COLO829 (cell line): ENCODE measurements at places on chromosomes 2 and 18.

GRCh38 chr2:144054911-144055310 lies 465.0 kb downstream of the ZEB2 start:
- DNase-seq, result no peak

- no peak for DNase-seq
These were observed 109.2 kb downstream of the THADA start for GRCh38 chr2:43486603-43487002.

- no peak for DNase-seq
These were observed 32.1 kb upstream of the KCNG2 start for GRCh38 chr18:79765491-79766245.

GRCh38 chr2:152200565-152201465 lies 25.3 kb upstream of the STAM2 start:
- peak; percentile 88 for DNase-seq

DNA sequence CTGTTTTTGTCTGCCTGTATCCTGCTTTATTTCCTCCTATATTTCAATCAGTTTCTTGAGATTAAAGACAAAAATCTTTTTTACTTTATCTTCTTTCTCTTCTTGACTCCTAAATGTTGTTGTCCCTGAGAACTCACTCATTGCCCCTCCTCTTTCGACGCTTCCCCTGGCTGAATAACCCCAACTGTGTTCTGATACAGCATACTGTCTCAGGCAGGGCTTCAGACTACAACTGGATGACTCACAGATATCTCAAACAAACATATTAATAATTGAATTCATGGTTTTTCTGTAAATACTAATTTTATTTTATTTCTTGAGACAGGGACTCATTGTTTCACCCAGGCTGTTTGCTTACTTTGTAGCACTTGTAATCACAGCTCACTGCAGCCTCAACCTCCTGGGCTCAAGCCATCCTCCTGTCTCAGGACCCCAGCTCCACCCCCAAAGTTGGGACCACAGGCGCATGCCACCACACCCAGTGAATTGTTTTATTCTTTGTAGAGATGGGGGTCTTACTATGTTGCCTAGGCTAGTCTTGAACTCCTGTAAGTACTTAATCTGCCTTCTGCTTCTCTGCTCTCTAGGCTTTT lies 9.4 kb downstream of the ITGAV start:
- peak; percentile 36 for DNase-seq

DNA sequence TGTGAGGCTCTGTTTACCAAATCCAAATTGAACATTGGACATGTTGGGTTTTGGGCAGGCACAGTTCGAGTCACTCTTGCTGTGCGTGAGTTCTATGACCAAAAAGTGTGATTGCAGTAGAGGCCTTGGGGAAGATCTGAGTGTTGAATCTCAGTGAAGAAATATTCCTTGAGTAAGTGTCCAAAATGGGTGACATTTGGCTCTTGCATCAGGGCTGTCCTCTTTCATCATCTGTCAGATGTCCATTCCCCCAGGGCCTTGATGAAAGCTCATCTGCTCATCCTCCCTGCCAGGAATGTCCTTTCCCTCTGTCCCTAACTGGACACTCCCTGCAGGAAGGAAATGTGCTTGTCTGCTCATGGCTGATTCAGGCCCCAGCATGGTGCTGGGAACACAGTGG lies 6.4 kb upstream of the SFTPB start:
- no peak for DNase-seq

- DNase-seq, result no peak
These were observed 866.6 kb downstream of the CPS1 start for GRCh38 chr2:211423018-211423417.

- DNase-seq, result no peak
These were observed 252.8 kb downstream of the LRP1B start for GRCh38 chr2:141878016-141878415.

DNA sequence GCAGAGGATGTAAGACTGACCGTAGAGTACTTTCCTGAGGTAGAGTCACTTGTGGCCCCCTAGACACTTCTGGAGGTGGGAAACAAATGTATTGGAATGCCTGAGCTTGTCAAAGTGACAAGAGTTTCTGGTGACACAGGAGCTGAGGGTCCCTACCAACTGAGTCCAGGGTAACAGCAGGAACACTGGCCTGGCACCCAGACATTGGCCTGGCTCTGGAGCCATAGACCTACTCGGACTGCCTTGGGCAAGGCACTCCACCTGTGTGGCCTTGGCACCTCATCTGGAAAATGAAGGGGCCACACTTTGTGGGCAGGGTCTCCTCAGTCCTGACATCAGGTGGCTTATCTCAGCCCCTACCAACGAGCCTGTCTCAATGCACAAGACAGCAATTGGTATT lies 398.2 kb upstream of the CELF4 start:
- no peak for DNase-seq

DNA sequence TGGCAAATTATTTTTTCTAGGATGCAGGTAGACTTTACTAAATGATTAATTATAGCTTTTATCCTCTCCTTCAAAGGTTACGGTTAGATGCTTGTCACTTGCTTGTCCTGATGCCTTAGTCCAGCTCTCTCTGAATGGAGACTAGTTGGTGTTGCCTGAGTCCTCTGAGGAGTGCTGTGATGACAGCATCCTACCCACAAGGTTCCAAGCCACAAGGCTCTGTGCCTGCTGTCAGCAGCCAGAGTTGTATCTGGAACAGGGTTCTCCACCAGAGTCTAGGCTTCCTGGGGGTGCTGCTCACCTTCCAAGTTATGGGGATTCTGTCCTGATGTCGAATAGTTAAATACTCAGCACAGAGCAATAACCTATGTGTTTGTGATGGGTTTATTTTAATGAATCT lies 125.7 kb downstream of the GALNT1 start:
- DNase-seq, result no peak

DNA sequence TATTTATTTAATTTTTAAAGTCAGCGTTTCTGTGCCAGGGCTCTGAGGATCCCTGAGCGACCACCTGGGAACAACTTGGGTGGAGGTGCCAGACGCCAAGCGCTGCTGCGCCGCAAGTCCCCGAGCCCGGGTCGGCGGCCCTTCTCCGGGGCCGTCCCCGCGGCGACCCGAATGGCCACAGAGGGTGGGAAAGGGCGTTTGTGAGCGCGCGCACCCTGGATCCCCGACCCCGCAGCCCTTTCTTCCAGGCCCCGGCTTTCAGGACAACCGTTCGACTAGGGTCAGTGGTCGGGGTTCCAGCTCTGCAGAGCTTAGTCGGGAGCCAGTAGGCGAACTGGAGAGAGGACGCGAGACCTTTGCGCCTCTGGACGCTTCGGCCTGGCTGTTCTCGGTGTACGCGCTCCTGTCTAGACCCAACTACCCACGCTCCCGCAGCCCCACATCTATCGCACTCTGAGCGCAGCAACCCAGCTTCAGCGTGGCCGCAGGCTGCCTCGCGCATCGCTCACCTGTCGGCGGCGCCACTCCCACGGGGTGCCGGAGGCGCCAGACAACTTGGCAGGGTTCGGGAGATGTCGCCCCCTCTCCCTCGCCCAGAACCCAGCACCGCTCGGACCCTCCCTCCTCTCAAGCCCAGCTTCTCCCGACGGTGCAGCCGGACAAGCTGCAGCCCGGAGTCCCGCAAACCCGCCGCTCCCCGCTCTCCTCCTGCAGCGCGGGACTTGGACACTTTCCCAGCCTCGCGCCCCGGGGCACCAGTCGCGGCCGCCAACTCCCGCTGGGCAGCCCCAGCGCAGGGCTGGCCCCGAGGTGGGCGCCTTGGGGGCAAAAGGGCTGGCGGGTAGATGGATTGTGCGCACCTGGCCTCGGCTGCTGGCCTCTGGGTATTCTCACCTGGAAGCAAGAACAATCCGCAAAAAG lies 758 bp downstream of the LYPD1 start:
- no peak for DNase-seq

- peak; percentile 35 for DNase-seq
These were observed 27.9 kb upstream of the RPE start for GRCh38 chr2:209974576-209974975.

DNA sequence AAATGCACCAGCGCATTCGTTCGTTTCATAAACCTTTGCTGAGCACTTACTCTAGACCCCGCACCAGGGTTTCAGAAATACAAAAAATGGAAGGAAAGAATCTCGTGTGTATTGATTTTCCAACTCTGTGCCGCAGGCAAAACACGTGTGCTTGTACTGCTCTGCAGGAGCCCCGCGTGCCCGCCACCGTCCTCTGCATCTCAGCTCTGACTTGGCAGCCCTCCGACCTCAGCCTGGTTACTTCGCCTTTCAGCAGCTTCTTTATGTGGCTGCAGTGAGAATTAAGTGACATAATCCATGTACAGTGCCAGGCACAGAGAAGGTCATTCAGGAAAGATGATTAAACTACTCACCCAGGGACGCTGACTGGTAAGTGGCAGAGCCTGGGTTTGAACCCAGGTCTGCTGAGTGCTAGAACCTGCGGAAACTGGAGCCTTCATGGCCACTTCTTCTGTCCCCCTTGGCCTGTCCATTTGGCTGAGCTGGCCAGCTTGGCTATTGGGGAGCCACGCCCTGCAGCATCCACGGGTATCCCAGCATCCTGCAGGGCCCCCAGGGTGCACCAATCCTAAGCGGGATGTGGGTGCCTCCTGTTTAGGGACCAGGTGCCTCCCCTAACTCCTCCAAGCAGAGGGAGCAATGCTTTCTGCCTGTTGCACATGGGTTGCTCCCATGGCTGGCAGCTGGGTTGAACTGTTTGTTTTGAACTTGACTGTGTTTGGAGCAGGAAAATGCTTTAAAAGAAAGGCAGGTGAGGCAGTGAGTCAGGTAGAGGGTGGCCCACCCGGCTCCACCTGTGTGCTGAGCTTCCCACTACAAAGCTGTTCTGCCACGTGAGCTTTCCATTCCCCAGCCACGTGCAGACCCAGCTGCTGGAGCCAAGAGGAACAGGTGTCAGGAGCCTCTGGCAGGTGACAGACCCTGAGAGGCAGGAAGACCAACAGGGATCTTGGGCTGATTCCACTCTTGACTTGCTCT lies 34.3 kb downstream of the INHBB start:
- no peak for DNase-seq

- DNase-seq, result peak; percentile 48
These were observed 167.9 kb upstream of the NXPH2 start for GRCh38 chr2:138948070-138948539.

- peak; percentile 72 for DNase-seq
These were observed 590.8 kb upstream of the ID2 start for GRCh38 chr2:8090748-8091700.

DNA sequence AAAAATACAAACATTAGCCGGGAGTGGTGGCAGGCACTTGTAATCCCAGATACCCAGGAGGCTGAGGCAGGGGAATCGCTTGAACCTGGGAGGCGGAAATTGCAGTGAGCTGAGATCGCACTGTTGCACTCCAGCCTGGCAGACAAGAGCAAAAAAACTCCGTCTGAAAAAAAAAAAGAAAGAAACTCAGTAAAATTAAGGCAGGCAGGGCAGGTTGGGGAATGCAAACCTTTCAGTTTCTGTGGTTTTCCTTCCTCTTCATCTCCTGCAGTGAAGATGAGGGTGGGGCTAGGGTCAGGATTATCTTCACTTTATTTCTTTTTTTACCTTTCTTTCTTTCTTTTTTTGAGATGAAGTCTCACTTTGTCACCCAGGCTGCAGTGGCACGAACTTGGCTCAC lies 43.2 kb upstream of the PSME4 start:
- no peak for DNase-seq

DNA sequence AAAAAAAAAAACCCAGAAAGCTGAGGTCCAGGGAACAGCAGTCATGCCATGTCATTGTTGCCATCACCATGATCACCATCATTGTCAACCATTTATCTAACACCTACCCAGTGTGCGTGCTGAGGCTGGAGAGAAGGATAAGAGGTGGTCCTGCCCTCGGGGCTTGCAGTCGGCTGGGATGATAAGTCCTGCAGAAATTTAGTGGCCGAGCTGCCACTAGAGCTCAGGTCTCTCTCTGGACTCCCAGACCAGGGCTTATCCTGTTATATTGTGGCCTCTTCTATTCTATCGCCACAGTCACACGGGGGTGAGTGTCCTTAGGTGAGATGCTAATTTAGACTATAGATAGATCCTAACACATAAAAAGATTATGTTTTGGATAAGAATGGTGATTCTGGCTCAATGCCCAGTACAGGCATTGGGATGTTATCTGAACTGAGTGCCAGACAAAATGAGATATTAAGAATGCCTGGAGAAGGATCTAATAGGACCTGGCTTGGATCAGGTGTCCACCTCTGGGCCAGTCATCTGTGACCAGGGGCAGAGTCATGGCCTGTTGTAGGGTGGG lies 43.2 kb upstream of the YWHAQ start:
- DNase-seq, result no peak

DNA sequence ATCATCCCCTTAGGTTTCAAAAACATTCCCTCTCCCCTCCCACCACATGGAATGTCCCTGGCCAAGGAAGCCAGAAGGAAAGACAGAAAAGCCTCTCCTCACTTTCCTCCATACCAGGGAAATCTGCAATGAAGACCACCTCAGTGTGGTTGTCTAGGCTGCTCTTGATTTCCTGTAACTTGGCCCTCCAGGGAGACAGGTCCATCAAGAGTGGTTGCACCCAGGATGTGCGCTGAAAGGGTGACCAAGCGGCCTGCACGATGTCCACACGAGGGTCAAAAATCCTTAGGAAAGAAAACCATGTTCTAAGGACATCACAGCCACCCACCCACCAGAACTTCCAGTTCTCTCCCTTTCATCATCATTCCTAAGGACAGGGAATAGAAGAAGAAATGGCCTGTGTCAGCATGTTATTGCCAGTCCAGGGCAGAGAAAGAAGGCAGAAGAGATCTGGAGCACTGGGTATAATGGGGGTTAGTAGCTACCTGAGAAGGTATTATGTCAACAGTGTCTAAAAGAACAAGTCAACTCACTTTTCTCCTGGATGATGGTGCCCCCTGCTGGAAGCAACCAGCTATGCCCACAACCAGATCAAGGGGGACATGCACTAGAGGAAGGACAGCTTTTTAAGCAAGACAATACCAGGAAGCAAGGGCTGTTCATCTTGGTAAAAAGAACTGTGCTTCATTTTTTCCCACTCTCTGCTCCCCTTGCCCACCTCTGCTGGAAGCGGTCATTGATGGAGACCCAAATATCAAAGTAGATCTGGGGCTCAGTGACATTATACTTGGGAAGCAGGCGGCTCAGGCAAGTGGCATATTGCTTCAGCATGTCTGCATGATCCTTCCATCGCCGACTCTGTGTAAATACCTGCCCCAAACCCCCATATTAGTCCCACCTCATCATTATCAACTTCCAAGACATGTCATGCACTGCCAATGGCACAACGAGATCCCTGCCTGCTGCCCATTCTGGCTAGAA lies 9.3 kb downstream of the GGCX start:
- peak; percentile 77 for DNase-seq

GRCh38 chr2:178271629-178272333 lies 77.5 kb downstream of the OSBPL6 start:
- no peak for DNase-seq
